ENCODE measurements at places on chromosomes 6 and 20.

GRCh38 chr20:47727909-47728361 is 57.3 kb downstream of the SULF2 start:
- no peak for DNase-seq

GRCh38 chr6:167573461-167574215 is 248.8 kb downstream of the TTLL2 start:
- no peak for DNase-seq

- DNase-seq, result no peak
These were observed 275.1 kb downstream of the GRIK2 start for GRCh38 chr6:101668496-101669030.

DNA sequence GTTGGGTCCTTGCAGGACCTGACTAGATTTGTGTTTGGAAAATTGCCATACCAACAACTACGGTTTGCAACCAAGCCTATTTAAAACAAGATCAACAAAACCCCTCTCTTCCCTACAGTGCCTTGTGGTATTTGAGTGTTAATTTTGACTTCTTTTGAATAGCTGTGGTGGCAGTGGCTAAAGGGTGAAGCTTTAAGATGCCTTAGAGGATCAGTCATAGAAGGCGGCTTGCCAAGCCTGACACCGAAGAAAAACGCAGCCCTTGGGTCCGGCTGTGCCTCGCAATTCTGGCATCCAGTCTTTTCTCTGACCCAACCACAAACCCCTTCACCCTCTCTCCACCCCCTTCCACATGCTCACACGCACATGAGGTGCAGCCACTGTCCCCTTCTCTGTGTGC is 32.6 kb downstream of the BMP6 start:
- DNase-seq, result no peak

DNA sequence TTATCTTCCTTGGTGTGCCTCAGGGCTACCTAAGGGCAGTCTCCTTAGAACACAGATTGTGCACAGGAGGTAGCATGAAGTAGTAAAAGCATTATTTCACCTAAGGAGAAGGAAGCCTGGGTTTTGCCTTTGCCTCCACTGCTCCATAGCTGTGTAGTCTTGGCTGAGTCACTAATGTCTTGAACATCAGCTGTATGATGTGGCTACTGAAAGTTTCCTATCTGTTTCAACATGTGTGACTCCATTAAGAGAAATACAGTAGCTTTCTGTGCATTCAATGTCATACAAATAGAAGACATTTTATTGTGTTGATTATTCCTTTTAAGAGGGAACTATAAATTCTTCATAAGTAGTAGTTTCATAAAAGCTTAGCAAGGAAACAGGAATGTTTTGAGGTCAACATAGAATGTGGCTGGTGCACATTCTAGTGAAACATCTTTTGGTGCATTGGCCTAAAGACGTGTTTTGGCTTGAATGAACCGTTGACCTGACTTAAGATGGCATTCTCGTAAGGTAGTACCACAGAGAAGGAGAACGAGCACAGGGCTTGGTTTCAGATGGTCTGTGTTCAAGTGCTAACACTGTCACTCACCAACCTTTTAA is 70.6 kb downstream of the CTNNBL1 start:
- DNase-seq, result no peak

DNA sequence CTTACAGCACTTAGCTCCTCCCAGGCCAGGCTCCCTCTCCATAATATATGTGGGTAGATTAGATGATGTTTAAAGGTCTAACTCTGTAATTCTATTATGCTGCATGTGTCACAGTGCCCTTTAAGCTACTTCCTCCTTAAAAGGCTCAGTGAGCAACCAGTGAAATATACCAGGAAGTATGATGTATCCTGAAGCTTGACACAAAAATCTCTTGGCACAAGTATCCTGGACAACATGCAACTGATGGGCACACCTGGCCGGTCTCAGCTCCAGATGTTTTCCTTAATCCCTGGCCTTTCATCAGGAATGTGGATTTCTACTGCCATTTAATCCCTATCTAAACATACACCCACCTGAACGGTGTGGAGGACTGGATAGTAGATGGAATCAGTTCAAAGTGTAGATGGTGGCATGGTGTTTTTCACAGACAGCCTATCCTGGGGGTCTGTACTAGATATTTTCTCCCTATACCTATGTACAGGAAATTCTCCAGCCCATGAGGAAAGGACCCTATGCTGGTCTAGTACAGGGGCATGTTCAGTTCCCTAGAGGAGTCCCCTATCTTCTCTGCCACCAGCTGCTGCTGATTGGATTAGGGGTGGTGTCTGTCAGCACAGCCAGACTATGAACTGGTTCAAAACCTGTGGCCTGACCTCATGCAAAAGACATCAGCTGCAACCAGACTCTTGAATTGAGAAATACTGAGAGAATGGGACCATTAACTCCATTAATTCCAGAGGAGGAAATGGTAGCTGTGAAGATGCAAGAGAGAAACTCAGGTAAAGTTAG is 59.4 kb upstream of the CITED2 start:
- DNase-seq, result no peak

DNA sequence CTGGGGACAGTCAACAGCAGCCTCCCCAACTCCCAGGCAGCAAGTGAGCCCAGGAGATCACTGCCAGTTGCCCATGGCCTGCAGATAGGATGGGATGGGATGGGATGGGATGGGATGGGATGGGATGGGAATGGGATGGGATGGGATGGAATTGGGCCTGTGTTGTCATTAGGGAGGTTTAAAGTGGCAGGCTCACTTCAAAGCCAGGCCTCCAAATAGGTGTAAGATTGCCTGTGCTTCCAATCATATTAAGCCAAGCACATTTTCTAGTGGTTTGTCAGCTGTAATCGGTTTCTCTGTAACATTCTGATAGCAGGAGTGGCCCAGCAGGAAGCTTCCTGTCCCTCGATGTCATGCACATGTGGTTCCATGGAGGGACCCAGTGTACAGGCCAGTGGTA is 82.7 kb upstream of the NXT1 start:
- DNase-seq, result no peak

GRCh38 chr20:23971310-23971709 is 17.3 kb downstream of the GGTLC1 start:
- DNase-seq, result no peak

- DNase-seq, result no peak
These were observed 89.9 kb upstream of the SYNDIG1 start for GRCh38 chr20:24379484-24379927.

GRCh38 chr6:120608826-120609225 is 725.5 kb downstream of the TBC1D32 start:
- DNase-seq, result no peak

DNA sequence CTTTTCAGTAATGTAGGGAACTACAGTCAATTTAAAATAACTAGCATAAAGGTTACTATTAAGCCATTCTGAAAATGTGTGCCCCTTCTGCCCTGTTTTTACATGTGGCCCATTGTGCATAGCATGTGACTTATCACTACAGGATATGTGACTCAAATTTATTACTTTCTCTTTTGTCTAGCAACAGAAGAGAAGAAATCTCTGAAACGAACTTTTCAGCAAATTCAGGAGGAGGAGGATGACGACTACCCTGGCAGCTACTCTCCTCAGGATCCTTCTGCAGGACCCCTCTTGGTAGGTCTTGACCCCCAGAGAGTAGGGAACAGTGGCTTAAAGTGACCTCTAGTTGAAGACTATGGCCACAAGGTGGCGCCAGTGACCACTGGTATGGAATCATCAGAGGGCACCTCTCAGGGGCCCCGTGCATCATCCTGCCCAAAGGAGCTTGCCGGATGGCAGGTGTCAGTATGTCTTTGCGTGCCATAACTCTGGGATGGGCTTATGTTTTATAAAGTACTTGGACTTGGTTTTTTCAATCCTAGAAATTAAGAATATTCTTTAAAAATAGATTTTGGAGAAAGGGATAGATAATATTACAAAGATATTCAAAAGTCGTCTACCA is 23.9 kb downstream of the RPRD1B start:
- DNase-seq, result peak; percentile 66

DNA sequence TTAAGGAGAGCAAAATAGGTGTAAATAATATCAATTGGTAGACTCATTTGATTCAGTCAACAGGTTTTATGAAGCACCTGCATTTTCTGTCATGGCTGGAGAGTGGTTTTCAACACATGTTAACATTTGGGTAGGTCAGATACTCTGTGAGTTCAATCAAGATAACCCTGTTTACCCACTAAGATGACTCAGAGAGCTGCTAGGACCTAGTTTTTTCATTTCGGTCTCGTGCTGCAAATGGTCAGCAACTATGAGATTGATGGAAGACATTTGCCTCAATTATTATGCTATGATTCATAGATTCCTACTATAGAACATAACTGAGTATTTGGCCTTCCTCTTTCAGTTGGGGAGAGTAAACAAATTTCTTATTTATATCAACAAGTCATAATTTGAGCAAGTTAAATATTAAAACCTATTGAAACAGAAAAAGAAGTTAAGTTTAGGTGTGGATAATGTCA is 391.4 kb upstream of the CITED2 start:
- DNase-seq, result no peak

DNA sequence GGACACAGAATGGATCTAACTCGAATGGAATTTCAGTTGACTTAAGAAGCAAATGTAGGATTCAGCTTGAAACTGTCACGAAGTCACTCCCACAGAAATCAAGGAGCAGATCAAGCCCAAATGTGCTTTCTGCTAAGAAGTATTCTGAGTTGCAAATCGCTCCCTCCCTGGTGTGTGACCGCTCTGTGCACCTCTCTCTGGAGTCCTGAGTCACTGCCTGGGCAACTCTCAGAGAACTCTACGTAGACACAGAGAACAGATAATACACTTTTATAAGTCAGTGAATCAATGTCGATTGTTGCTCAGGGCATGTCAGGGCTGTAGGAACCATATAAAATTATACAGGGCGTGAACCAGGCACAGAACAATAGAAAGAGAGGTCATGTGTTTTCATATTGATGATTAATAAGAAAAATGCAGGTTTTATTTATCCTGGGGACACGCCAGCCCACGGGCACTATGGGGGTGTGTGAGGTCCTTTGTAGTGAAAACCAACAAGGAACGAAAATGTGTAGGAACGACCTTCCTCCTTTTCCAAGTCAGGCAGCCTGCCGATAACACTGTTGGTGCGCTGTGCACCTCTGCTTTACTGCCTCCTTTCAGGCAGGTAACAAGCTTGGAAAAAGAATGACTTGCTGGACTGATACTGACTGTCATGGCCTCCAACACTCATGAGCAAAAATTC is 248.1 kb upstream of the FOXQ1 start:
- no peak for DNase-seq

- no peak for DNase-seq
These were observed 5.9 kb upstream of the TUBB1 start for GRCh38 chr20:59013031-59013951.

DNA sequence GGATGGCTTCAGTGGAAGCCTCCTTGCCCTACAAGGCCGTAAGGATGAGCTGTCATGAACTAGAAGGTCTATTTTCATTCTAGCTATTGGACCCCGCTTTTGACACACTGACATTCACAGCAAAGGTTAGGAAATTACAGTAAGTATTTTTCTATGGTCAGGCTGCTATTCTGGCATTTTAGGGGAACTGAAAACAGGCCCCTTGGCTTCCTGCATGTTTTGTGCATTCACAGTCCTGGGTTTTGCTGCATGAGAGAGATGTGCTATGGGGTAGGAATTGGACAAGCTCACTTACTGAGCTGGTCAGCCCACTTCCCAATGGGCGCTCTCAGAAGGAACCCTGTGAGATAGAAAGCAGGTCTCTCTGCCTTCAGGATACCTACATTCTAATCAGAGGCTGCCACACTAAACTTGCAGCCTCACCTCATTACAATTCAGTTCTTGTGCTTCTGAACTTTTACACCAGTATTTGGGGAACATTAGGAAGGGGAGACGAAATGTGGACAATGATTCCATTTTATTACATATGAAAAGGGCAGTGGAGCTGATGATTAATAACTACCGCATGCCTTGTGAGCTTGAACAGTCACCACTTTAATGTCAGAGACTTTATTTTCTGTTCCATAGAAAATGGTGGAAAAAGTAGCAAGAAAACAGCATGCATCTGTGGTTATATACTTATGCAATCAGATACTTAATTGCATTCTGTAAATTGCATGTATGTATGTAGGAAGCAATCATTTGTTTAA is 86.6 kb upstream of the TAB2 start:
- DNase-seq, result no peak

- no peak for DNase-seq
These were observed 56.5 kb downstream of the OR2J2 start for GRCh38 chr6:29227235-29227634.

DNA sequence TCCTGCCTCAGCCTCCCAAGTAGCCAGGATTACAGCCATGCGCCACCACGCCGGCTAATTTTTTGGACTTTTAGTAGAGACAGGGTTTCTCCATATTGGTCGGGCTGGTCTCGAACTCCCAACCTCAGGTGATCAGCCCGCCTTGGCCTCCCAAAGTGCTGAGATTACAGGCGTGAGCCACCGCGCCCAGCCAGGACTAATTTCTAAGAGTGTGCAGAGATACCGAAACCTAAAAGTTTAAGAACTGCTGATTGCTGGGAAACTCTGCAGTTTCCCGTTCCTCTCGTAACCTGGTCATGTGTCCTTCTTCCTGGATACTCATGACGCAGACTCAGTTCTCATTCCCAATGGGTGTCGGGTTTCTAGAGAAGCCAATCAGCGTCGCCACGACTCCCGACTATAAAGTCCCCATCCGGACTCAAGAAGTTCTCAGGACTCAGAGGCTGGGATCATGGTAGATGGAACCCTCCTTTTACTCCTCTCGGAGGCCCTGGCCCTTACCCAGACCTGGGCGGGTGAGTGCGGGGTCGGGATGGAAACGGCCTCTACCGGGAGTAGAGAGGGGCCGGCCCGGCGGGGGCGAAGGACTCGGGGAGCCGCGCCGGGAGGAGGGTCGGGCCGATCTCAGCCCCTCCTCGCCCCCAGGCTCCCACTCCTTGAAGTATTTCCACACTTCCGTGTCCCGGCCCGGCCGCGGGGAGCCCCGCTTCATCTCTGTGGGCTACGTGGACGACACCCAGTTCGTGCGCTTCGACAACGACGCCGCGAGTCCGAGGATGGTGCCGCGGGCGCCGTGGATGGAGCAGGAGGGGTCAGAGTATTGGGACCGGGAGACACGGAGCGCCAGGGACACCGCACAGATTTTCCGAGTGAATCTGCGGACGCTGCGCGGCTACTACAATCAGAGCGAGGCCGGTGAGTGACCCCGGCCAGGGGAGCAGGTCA is at the start of gene HLA-E:
Gene HLA-E (plus strand): TSS at position 429 of the 945 bp plus-strand sequence. CDS start 23 bp downstream, at position 452.
- peak; percentile 77 for DNase-seq

Measured in stimulated activated CD8-positive, alpha-beta memory T cell treated with anti-CD3 and anti-CD28 coated beads, Interleukin-4, amount 100 ng/mL, for 1 hour (primary cell).